Stimulated activated CD8-positive, alpha-beta memory T cell treated with anti-CD3 and anti-CD28 coated beads, Interleukin-7, amount 100 ng/mL, for 48 hours (primary cell): ENCODE measurements at places on chromosomes 2 and 18.

DNA sequence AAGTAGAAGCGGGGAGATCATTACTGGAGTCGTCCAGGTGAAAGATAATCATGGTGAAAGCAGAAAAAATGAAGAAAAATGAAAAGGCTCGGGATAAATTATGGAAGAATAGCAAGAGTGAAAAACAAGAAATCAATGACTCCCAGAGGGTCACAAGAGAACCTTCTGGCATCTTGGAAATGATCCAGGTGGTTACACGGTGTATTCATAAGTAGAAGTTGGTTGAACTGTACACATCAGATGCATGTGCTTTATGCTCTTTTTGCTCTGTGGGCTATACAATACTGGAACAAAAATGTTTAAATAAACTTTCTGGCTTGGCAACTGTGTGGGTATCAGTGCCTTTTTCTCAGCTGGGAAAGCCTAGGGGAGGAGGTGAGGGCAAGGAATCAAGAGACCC, 348.9 kb downstream of the RND3 start:
- no peak for DNase-seq

DNA sequence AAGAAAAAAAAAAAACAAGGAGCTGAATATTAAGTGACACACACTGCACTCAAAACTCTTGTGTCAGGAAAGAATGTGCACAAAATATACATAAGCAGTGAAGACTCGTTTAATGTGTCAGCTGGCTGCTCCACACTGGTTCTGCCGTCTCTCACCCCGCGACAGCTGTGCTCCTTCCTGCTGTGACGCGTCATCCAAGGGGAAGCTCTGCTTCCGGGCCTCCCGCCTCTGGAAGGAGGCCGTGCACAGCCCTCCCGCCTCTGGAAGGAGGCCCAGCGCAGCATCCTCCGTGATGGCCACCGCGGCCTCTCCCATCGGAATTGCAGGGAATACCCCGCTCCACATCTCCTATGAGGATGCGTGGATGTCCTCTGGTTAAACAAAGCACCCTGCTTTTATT, 151.0 kb downstream of the HDAC4 start:
- DNase-seq: no peak

DNA sequence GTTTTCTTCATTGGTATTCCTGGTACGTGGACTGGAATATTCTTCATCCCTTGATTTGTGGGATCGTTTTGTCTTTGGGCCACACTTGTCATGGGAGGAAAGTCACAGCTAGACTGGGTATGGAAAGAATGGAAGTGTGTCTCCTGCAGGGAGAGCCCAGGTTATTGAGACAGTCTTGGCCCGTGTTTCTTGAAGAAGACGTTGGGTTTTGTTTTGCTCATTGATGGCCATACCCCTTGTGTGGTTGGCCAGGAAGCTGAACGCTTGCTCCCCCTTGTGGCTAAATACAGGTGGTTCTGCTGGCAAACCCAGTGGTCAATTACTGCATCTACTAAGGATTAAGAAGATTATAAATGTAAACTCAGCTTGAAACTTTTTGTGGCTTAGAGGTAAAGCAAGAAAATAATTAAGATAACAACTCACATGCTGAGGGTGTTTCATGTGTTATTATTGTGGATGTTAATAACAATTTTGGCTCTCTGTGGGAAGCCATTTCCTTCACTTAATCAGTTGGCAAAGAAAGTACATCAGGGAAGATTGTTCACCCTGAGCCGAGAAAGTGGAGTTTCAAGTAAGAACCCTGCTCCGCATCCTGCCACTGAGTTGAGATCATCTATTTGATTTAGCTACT, 91.8 kb downstream of the NEDD4L start:
- peak; percentile 37 for DNase-seq

DNA sequence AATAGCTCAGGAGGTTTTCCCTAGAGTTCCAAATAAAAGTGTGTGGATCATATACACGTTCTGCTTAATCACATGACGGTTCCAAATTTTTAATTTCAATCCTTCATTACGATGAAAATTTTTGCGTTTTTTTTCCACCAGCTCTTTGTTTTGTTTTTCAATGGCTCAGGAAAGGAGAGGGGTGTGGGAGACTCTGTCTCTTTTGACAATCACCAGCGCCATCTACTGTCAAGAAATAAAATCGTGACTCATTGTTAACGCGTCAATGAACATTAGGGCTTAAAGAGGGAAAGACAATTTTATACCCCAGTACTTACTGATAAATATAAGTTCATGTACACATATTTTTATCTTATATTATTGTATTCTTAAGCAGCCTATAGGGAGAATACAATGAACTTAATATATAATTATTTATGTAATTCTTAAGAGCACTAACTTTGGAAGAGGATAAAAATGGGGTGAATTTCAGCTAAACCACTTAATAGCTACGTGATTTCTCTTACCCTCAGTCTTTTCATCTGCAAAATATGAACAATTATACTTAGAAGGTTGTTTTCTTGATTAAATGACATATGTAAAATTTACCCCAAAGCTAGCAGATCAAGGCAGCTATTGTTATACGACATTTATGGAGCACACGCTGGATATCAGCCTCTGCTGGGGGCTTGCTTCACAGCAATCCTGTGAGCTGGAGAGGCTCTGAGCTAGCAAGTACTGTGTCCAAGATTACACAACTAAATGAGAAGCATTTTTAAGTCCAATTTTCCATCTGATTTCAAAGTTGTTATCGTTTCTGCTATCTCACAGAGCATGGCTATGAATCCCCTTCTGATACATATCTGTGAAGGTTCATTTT, 47.4 kb upstream of the RMDN2 start:
- no peak for DNase-seq

- no peak for DNase-seq
Observed at GRCh38 chr2:178420463-178420999, 30.4 kb downstream of the PRKRA start.

- DNase-seq: no peak
Observed at GRCh38 chr2:78648558-78648957, 376.9 kb upstream of the REG3G start.

GRCh38 chr2:190158798-190159434, 96.4 kb upstream of the MSTN start:
- no peak for DNase-seq

- DNase-seq: no peak
Observed at GRCh38 chr18:377088-377487, 109.2 kb upstream of the THOC1 start.

DNA sequence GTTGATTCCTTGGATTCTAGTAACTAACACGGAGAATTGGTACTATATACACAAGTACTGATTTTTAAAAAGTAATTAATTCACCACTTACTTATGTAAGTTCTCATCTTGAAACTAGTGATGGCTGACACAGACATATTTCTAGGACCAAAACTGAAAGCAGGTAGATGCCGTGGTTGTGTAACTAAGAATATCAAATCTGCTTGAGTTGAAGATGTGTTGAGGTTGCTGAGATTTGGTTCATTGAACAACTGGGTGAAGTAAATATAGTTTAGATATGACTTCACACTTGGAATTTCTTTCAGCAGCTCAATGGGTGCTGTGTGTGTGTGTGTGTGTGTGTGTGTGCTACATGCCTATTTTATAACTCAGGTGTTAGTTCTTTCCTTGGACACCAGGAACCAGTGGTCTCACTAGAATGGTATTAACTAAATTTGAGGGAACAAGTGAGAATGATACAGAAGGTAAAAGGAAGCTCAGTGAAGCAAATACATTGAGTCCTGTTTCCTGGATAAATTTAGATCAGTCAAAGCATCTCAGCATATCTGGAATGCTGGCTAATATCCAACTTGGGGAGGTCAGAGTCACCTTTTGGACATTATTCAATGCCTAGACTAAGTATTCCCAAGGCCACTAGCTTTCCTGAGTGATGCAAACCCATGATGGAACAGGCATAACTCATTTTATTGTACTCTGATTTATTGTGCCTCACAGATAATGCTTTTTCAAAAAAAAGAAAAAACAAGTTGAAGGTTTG, 110.7 kb upstream of the ZEB2 start:
- no peak for DNase-seq

- peak; percentile 51 for DNase-seq
Observed at GRCh38 chr2:121746071-121746578, 9.3 kb upstream of the TSN start.
